Right renal cortex interstitium (tissue), 3 donors: ENCODE measurements at places on chromosomes 6 and 20. TPM values are rescaled to one million over a fixed set of nuclear protein-coding genes. Genes with fewer than 3 reads are reported as not detected.

MRPL2 gene
- polyA plus RNA-seq: 54.2 TPM

GRCh38 chr6:82589509-82590206 is 226.0 kb downstream of the TPBG start:
- DNase-seq: no peak

DNA sequence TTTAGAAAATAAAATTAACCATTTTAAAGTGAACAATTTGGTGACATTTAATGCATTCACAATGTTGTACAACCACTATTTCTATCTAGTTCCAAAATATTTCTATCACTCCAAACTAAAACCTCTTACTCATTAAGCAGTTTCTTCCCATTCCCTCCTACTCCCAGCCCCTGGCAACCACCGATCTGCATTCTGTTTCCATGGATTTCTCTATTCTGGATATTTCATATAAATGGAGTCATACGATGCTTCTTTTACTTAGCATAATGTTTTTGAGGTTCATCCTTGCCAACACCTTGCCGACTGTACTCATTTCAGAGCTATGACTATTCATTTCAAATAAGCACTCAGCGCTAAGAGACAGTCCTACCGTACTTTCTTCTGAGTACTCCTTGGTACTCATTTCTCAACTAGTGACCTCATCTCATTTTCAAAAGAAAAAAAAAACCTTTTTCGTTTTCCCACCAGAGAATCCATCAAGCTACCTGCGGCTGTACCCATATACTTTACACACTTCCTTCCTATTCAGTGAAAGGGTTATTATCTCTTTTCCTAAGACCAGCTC is 259.2 kb downstream of the UTRN start:
- no peak for DNase-seq

PROKR2 gene
- polyA plus RNA-seq: not detected

GRCh38 chr20:20022498-20022897 is 5.3 kb downstream of the NAA20 start:
- DNase-seq: no peak

DNA sequence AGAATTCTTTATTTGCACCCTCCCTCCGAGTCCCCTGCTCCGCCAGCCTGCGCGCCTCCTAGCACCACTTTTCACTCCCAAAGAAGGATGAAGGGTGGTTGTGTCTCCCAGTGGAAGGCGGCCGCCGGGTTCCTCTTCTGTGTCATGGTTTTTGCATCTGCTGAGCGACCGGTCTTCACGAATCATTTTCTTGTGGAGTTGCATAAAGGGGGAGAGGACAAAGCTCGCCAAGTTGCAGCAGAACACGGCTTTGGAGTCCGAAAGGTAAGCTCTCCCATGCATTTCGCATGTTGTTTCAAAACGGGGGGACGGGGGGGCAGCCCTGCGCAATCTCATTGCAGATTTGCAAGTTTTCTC is 357 bp downstream of the PCSK2 start:
- no peak for DNase-seq

GRCh38 chr6:33826537-33826936 is 22.7 kb upstream of the MLN start:
- no peak for DNase-seq

TXLNB gene
- polyA plus RNA-seq: 1.8 TPM

VWA7 gene
- polyA plus RNA-seq: 8.5 TPM

DNA sequence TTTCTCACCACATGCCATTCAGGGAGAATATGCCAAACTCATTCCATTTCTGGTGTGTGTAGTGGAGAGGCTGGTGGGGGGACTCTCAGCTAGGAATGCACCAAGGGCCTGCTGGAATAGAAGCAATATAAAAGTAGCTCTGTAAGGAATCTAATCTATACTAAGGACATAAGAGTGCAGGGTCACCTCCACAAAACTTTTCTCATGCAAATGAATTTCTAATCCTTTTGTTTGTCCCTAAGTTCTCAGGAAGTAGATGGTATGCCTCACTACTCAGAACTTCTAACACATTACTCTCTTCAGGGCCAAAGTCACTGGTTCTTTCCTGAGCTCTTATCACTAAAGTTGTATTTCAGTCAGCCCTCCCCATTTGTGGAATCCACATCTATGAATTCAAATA is 427.2 kb downstream of the C6orf118 start:
- DNase-seq: no peak

GRCh38 chr6:16705081-16705993 is 55.9 kb downstream of the ATXN1 start:
- DNase-seq: no peak

- DNase-seq: no peak
These were observed 39.8 kb upstream of the CENPW start for GRCh38 chr6:126300126-126300525.
